Right ventricle myocardium inferior (tissue), 1 donor: ENCODE measurements at places on chromosomes 1 and 21. TPM values are rescaled to one million over a fixed set of nuclear protein-coding genes. Genes with fewer than 3 reads are reported as not detected.

MANEAL gene
- 1.2 TPM for total RNA-seq

GJC2 gene
- 1.6 TPM for total RNA-seq

SYPL2 gene
- 33.0 TPM for total RNA-seq

RAB3GAP2 gene
- 22.1 TPM for total RNA-seq

GRCh38 chr1:171389171-171389570, 75.2 kb downstream of the FMO4 start:
- DNase-seq: no peak

DNA sequence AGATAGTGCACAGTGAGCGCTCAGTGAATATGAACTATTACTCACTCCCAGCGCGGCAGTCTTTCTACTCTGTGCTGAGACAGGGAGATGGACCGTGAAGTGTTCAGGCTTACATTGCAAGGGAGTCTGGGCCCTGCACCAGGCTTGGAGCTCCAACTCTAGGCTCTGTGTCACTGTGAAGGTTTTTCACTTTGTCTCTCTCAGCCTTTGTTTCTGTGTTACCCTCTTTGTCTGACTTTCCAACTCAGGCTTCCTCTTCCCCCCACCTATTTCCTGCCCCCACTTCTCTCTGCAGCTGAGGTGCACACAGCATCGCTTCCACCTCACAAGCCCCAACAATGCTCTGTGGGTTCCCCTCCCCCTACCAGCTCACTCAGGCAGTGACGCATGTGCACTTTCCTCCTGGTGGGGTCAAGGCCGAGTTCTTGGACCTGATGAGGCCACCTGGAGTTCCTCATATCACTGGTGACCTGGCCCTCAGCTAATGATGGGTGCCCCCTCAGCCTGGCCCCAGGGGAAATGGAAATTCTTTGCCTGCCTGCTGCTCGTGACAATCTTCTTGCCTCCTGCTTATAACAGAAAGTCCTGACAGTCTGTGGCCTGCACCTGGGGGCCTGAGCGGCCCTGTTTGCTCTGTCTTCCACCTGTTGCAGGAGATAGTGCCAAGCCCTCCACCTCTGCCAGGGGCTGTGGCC, 1.1 kb upstream of the LCK start:
- no peak for DNase-seq

DNA sequence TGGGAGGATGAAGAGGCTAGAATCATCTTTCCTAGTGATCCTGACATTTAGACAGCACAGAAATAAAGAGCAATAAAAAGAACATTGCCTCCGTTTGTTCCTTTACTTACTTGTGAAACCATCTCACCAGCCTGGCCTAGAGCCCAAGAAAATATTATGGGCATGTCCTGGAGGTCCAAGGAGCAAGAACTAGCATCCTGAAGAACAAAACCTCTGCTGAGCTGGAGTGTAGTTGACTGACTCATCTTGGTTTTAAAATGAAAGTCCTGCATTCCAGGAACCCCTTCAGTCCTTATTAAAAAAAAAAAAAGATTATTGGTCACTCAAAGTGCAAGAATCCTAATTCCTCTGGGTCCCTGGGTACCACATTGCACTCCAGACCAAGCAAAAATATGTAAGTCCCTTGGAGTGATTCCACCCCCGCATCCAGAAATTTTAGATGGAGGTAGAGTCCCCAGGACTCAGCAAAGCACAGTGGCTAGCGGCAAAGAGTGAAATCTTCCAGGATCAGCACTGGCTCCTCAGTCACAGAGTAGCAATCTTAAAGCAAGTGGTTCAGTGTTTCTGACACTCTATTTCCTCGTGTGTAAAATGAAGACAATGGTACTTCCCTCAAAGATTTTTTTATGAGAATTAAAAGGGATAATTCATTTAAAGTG, 7.0 kb downstream of the SMCP start:
- no peak for DNase-seq

- DNase-seq: no peak
These were observed 18.8 kb downstream of the NRDC start for GRCh38 chr1:51859735-51860134.

- DNase-seq: no peak
These were observed 93.4 kb upstream of the SOD1 start for GRCh38 chr21:31566064-31566463.

DNA sequence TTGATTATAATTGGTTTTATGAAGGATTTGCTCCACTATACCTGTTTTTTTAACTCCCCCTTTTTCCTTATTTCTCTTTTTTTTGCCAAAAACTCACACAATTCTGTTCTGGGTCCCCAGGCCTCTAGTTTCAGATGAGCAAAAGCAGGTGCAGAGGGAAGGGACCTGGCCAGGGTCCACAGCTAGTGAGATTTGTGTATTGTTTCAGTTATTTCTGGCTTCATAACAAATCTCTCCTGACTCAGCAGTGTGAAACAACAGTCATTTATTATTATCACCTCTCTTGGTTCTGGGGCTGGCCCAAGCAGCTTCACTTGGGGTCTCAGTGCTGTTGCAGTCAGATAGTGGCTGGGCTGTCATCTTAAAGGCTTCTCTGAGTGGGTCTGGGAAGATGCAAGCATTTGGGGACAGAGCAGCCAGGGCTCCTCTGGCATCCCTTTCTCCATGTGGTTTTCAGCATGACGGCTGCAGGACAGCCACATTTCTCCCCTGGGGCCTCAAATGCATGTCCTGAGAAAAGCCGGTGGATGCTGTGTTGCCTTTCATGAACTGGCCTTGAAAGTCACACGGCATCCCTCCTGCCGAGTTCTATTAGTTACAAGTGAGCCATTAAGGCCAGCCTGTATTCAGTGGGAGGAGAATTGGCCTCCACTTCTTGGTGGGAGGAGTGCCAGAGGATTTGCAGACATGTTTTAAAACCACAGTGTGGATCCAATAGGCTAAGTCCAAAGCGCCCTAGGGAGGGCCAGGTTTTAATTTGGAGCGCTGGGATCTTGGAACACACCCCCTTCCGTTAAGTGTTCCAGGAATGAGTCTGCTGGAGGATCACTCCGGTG, 137.1 kb downstream of the CAMTA1 start:
- no peak for DNase-seq
